ENCODE measurements at places on chromosomes 1 and 21.

- DNase-seq: no peak
Observed at GRCh38 chr1:152932170-152932811, 14.7 kb upstream of the SPRR5 start.

GRCh38 chr1:90850181-90850897 lies 133.2 kb upstream of the BARHL2 start:
- no peak for DNase-seq

DNA sequence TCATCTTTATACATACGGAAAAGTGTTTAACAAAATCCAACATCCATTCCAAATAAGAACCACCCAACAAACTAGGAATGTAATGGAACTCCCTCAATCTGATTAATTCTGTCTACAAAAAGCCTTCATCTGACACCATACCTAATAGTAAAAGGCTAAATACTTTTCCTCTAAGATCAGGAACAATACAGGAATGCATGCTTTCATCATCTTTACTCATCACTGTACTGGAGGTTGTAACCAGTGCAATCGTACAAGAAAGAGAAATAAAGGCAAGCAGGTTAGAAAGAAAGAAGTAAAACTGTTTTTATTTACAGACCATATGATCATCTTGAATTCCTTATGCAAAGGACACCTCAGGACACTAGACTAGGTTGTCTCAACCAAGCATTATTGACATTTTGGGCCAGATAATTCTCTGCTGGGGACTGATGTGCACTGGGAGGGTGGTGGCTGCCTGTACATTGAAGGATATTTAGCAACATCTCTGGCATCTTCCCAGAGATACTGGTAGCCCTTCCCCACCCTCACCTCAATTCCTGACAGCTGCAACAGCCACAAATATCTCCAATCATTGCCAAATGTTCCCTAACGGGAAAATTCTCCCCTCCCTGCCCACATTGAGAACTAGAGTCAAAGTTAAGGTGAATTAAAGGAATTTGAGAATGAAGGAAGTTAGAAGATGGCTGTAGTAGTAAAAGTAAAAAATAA lies 30.6 kb upstream of the INSL5 start:
- DNase-seq: no peak

DNA sequence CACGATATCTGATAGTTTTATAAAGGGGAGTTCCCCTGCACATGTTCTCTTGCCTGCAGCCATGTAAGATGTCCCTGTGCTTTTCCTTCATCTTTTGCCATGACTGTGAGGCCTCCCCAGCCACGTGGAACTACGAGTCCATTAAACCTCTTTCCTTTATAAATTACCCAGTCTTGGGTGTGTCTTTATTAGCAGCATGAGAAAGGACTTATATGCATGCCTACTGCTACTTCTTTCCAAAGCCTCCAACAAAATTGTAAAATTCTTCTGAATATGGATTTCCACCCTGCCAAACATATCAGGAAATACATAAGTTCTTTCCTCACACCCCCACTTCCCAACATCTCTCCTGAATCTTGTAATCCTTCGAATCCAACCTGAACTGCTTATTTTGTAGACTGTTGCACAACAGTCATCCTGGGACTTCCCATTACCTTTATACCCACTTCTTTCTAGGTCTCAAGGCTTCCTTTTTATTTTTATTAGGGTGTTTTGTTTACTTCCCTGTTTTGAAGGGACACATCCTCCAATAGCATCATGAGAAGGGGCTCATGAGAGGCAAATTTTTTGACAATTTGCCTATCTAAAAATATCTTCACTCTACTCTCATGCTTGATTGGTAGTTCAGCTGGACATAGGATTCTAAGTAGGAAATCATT lies 67.5 kb upstream of the MUTYH start:
- DNase-seq: no peak

DNA sequence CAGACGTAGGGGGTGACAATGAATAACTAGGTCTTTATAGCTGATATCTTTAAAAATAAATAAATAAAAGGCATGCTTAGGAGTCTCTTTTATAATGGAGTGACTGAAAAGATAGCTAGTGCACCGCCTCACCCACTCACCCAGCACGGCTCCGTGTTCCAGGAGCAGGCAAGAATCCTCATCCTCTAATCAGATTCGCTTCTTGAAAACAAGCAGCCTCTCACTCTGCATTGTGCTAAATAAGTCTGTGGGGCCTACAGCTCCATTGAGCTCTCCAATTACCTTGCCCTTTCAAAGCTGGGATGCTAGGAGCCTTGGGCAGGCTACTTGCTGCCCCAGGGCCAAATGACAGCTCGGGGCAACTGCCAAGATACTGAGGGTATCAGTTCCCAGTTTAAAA lies 91.5 kb downstream of the TIAM1 start:
- DNase-seq: no peak

- no peak for DNase-seq
Observed at GRCh38 chr1:40969445-40969844, 10.1 kb upstream of the CTPS1 start.

DNA sequence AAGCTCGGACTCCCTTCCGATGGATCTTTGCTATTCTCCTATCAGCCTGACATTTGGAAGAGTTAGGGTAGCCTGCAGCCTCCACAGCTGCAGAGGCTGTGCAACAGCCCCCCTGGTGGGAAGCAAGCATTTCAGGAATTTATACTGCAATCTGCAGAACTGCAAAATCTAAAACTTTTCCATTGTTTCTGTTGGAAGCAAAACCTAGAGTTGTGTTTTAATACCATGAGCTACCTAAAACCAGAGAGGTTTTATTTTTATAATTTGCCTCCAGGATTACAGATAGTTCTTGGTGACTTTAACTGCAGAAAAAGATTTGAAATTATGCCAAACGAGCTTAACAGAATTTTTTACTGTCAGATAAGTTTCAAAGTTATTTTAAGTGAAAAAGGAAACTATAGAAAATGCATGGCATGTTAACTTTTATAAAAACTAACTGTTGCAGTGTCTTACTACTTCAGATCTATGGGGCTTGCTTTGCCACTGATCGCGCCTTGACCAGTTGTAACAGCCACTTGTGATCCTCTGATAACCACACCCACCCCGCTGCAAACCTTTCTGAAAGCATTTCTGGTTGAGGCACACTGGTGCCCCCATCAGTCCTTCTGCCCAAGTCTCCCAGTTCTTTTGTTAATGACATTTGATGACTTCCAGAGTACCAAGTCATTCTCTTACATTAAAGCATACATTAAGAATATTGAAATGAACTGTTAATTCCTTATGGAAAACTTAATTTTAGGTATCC lies 64.8 kb downstream of the PRDM2 start:
- DNase-seq: no peak

- DNase-seq: no peak
Observed at GRCh38 chr1:1434131-1434823, 1.2 kb upstream of the VWA1 start.
